ENCODE measurements at places on chromosomes 1 and 21.
A peak's percentile ranks its signal among the peaks of the same experiment; 100 is the strongest.

DNA sequence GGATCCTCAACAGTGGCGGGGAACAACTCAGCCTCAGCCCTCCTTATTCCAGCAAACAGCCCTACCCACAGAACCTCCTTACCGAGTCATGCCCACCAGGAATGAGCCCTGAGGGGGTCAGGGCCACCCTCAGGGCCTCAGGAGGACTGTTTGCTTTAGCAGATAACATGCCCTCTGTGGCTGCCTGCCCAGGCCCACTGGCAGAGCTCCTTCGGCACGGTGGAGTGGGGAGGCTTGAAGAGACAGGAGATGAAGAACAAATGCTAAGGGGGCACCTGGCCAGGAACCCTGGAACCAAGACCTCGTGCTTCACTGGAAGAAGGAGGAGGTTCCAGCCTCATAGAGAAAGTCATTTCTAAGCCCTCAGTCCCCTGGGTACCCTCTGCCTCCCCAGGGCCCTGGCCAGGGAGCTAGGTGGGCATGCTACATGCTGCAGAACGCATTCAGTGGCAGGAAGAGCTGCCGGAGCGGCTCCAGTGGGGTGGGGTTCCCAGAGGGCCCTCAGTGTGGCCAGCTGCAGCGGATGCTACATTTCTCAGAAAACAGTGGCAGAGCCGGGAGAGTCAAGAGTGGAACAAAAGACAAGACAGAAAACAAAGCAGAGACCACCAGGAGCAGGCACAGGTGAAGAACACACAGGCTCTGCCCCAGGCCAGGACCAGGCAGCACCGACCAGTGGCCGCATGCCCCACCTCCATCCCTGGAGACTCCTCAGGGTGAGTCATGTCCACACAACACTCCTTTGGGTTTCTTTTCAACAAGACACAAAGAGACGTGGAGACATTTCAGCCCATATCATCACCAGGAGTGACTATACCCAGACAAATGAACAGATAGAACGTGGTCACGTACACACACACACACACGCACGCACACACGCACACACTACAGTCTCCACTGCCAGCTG, 39.8 kb downstream of the RIMS3 start:
- no peak for DNase-seq

DNA sequence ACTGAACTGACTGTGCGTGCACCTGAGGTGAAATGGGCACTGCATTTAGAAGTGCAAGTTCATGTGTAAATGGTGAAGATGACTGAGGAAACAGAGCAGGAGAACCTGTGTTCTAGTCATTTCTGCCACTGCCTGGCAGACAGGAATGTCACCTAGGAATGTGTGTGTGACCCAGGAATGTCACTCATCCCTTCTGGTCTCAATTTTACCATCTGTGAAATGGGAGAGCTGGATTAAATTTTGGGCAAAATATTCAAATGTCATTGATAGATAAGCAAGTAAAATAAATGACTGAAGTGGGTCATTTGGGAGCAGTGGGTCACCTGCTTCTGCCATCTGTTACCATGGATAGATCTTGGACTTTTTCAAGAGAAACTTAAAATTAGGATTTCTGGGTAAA, 42.2 kb downstream of the SLC35F3 start:
- DNase-seq = no peak

GRCh38 chr1:1529321-1529720, 11.1 kb downstream of the TMEM240 start:
- no peak for DNase-seq

DNA sequence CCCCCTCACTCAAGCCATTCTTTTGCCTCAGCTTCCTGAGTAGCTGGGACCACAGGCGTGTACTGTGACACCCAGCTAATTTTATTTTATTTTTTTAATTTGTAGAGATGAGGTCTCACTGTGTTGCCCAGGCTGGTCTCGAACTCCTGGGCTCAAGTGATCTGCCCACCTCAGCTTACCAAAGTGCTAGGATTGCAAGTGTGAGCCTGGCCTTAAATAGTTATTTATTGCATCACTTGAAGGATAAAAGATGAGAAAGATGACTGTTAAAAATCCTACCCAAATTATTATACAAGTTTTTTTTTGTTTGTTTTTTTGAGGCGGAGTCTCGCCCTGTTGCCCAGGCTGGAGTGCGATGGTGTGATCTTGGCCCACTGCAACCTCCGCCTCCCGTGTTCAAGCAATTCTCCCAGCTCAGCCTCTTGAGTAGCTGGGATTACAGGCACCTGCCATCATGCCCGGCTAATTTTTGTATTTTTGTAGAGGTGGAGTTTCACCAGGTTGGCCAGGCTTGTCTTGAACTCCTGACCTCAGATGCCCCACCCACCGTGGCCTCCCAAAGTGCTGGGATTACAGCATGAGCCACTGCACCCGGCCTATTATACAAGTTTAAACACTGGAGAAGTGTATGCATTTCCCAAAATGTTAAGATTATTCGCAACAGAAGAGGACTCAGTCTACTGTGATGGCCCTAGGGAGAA, 2.3 kb downstream of the UTP11 start:
- no peak for DNase-seq

- peak; percentile 79 for DNase-seq
Measured at GRCh38 chr1:39955547-39956539, 898 bp downstream of the MFSD2A start.

DNA sequence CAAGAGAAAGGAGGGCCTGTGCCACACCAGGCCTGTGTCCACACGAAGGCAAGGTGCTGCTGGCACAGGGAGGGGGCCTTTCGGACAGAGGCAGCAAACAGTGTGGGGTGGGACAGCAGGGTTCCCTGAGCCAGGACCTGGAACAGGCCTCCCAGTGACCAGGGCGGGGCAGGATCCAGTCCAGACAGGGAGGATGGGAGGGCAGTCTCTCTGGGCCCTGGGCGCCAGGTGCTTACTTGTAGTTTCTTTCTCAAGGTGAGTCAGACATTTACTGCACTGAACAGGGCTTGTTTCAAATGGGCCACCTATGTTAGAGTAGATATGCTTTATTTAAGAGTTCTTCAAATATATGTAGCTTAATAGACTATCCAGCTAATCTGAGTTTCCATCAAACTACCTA, 52.8 kb upstream of the STUM start:
- no peak for DNase-seq

- DNase-seq = no peak
Measured at GRCh38 chr1:156931211-156931952, 10.9 kb downstream of the LRRC71 start.

GRCh38 chr1:156926175-156926574, 5.7 kb downstream of the LRRC71 start:
- DNase-seq = peak; percentile 75

- no peak for DNase-seq
Measured at GRCh38 chr21:44482581-44483287, 27.4 kb downstream of the LRRC3 start.

DNA sequence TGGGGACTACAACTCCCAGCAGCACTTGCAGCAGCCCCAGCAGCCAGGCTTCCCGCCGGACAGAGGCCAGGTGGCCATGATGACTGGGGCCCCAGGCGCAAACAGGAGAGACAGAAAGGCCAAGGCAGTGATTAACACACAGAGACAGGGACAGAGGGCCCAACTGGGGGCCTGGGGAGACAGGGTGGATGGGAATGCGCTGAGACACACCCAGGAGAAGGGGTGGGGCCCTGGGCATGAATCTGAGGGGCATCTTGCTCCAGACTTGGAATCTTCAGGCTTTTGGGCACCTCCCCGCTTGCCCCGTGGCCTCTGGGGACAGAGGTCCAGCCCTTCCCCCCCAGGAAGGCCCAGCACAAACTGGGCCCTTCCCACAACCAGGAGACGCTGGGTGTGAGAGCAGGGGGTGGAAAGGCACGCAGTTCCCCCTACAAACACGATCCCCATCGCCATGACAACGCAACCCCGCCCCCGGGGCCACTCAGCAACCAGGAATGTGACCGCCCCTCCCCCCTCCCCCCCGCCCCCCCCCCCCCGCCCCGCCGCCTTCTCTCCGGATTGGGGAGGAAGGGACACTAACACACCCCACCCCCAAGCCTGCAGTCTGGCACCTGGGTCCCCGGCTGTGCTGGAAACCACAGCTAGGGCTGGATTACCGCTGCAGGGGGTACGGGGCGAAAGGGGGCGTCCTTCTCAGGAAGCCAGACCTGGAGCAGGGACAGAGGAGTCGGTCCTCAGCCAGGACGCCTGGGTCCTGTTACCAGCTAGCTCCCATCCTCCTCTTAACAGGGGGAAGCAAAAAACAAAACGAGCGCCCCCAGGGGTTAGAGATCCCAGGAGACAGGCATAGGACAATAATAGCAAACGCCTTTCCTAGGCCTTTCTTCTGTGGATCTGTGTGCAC, 4.5 kb downstream of the HDGF start:
- peak; percentile 92 for DNase-seq

- no peak for DNase-seq
Measured at GRCh38 chr1:108071601-108072000, 106.6 kb upstream of the VAV3 start.

DNA sequence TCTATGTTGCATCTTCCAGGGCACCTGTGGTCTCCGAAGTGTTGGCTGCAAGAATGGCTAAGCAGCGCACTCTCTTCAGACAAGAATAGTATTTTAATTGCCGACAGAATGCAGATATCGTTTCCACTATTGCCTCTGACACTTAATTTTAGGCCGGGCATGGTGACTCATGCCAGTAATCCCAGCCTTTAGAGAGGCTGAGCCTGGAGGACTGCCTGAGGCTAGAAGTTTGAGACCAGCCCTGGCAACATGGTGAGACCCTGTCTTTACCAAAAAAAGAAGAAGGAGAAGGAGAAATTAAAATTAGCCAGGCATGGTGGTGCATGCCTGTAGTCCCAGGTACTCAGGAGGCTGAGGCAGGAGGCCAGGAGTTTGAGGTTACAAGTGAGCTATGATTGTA, 306.9 kb downstream of the KIF26B start:
- DNase-seq = no peak

DNA sequence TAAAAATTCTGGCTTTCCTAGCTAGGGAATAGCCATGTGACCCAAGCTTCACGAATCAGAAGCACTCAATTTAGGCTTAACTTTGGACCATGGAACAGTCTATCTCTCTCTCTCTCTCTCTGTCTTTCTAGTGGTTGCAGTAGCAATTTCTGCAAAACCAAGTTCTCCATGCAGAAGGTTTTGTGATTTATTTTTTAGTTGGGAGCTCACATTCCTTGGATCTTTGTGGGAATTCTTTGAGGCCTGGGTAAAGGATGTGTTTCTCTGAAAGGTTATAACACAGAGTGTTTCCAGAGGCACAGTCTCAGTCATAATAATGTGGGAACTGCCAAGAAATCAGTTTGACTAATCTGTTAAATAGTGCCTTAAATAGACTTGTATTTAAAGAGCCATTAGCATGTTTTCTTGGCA, 112.3 kb upstream of the COL11A1 start:
- DNase-seq = no peak

- DNase-seq = no peak
Measured at GRCh38 chr1:245652660-245653427, 498.1 kb downstream of the KIF26B start.

DNA sequence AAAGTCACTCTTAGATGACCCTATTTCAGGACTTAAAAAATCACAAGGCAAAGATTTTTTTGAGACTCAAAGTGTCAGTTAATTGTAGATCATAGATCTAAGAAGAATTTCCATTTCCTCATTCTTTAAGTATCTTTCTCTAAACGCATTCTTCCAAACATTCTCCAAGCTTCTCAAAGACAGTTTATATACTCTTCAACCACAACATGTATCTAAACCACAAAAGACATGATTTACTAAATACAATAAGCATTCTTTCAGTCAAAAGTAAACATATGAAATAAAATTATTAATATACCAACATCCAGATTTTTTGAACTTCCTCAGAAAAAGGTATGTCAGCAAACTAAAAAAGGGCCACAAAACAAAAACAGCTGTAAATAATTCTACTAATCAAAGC, 24.4 kb downstream of the RC3H1 start:
- no peak for DNase-seq

DNA sequence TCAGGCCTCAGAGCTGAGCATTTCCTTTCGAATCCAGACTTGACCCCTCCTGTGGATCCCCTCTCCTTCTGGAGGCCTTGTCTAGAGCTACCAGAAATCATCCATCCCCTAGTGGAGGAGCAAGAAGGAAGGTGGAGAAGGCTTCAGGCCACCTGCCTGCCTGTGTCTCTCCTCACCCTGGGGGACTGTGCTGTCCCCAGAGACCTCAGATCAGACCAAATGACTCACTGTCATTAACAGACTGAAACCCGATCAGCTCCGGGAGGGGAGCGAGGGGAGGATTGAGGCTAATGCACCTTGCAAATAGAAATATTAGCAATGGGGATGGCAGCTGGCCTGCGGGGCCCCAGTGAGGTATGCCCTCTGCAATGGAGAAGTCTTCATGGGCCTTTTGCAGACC, 2.1 kb downstream of the MYBPH start:
- DNase-seq = no peak

DNA sequence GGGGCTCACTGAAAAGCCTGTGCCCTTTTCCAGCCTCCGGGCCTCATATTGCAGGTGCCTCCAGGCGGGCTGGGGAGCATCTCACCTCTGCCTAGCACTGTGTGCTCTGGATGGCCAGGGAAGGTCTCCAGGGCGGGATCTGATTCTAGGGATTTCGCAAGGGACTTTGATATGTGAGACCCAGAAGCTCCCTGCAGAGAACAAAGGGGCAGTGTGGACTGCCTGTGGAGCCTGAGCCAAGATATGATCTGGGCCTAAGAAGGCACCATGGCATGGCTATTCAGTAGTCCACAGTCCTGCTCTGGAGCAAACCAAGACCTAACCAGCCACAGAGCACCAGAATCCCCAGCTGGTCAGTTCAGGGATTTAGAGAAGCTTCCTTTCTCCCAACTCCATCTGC, 157.2 kb downstream of the ST6GALNAC5 start:
- DNase-seq = no peak

DNA sequence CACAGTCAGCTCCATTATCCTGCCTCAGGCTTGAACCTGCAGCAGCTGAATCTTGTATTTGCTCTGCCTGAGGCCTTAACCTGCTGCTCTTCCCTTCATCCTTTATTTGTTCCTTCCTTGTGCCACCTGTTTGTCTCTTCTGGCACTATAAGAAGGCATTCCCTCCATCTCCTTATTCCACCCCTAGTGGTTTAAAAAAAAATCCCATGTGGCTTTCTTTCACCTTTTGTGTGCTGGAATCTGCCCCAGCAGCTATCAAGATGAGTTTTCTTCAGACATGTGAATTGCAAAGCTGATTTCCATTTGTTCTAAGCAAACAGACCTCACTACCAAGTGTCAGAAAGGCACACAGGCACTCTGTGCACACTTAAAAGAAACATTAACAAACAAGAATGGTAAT, 294.6 kb downstream of the TTLL7 start:
- DNase-seq = no peak

- DNase-seq = no peak
Measured at GRCh38 chr1:157975228-157975950, 18.1 kb upstream of the KIRREL1 start.

- DNase-seq = no peak
Measured at GRCh38 chr1:91700332-91700731, 185.6 kb downstream of the TGFBR3 start.

GRCh38 chr1:173862769-173863223, 5.0 kb downstream of the GAS5 start:
- DNase-seq = no peak

DNA sequence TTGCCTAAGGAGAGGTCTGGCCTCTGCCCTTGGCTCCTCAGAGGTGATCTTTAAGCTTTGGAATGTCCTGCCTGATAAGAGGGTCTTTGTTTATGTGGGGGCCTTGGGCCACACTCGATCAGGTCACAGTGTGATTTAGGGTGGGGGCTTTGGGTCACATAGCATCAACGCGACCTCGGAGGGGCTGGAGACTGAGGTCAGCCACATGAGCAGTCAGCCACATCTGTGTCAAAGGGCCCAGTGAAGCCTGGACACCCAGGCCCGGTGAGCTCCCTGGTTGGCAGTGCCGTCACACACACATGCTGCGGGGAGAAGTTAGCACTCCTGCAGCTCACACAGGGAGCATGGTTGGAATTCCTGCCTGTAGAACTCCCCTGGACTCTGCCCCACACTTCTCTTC, 345.0 kb downstream of the NPHP4 start:
- no peak for DNase-seq

Measured in NCI-H1417 (cell line).